ENCODE measurements at places on chromosomes 5 and 9.

DNA sequence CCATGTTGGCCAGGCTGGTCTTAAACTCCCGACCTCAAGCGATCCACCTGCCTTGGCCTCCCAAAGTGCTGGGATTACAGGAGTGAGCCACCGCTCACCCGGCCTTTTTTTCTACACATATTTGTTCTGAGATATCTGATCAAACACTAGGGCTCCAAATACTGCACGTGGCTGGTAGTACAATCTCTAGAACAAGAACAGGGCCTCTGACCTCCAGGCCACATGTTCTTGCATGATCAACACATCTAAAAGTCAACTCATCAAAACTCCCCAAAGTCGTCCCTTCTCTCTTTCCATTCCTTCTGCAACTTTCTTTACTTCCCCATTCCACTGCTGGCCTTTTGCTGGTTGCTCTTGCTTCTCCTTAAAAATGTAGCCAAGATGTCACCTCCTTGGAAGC lies 113.3 kb upstream of the LHFPL2 start:
- DNase-seq = no peak

DNA sequence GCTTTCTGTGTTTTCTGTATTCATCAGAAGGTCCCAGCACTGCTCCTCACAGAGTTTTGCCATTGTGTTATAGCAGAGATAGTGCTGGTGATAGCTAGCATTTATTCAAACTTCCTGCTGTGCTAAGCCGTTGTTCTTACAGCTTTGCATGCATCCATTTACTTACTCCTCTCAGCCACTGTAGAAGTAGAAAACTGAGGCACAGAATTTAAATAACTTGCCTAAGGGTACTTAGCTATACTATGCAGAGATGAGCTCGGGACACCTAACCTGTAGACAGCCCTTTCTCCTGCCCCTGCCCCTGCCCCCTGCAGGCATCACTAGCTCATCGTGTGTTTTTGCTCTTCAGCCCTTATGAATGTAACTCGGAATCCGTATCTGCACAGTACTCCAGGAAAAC lies 227.6 kb downstream of the SAXO1 start:
- no peak for DNase-seq

DNA sequence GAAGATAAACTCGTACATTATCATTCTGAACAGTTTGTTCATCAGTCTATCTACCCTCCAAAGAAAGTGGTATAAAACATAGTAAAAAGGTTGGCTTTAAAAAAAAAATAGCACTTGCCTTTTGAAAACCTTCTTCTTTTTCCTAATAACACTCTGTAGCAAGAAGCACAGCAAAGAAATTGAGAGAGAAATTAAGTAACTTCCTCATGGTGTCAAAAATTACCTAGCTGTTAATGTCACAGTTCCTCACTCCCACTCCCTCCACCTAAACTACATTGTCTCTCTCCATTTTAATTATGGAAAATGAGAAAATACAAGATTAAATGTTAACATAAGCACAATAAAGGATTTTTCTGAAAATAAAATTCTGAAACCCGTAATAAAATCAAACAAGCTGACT lies 72.2 kb downstream of the CERT1 start:
- DNase-seq = no peak

GRCh38 chr9:87310827-87311523 lies 186.7 kb upstream of the DAPK1 start:
- DNase-seq = no peak

- DNase-seq = no peak
Observed at GRCh38 chr5:137461391-137462264, 37.5 kb downstream of the SPOCK1 start.

DNA sequence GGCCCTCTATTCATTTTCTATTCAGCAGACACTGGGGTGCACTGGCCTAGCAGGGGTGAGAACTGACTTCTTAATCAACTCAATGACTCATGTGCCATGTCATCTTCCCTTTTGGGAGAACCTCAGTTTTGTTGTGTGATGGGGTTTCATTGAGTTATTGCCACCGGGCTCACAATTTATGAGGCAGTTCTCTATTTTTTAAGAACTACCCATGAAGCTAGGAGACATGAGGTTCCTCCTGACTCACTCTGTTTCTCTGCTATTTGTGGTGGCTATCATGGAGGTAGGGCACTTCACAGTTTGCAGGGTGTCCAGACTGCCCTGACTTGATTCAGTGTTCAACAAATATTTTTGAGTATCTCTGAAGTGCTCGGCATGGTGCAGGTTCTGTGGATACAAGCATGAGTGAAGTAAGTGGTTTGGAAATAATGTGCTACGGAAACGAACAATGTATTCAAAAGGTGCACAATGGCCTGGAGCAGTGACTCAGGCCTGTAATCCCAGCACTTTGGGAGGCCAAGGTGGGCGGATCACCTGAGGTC lies 39.3 kb downstream of the SPARC start:
- DNase-seq = no peak

- DNase-seq = no peak
Observed at GRCh38 chr9:113363336-113363735, 13.4 kb downstream of the HDHD3 start.

GRCh38 chr5:1769752-1770442 lies 29.7 kb downstream of the MRPL36 start:
- no peak for DNase-seq

DNA sequence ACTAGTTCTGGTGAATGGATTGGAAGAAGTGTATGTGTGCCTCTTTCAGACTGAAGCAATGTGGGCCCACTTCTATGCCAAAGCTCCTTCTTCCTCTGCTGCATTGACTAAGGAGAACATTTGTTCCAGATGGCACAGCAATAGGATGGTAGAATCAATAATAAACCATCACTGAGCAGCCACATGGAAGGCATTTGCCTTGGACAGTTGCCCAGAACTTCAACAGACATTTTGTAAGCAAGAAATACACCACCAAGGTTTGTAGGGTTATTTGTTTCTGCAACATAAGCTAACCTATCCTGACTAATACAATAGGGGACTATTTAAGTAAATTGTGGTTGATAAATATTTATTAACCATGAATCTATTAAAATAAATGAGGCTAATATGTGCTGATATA lies 37.7 kb upstream of the CSNK1G3 start:
- DNase-seq = no peak

GRCh38 chr9:93007529-93008058 lies 50.9 kb upstream of the SUSD3 start:
- no peak for DNase-seq

- DNase-seq = no peak
Observed at GRCh38 chr5:83924891-83925290, 204.2 kb upstream of the HAPLN1 start.

- DNase-seq = no peak
Observed at GRCh38 chr9:93107825-93108161, 11.8 kb downstream of the CARD19 start.

DNA sequence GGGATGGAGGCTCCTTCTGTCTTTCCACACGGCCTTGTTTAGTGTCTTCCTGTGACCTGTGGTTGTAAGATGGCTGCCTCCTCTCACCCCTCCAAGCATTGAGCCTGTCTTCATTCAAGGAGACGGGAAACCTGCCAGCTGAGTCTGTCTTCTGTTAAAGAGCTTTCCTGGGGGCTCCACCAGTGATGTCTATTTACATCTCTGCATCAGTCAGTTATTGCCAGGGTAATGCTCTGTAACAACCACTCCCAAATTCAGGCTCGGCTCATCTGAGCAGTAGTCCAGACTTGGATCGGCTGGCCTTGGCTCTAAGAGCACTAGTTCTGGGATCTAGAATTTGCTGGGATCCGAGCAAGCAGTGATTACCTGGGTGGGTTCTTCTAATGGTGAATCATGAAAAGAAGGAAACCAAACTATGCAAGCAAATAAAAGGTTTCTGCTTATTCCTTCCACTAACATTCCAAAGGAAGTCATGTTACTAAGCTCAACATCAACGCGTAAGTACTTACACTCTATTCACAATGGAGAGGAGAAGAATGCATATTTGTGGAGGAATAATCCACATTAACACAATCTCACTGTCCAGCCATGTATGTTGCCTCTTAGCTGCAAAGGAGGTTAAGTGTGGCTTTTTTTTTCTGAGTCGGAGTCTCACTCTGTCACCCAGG lies 61.7 kb downstream of the GALNT12 start:
- DNase-seq = no peak

GRCh38 chr5:1461396-1461795 lies 16.2 kb upstream of the SLC6A3 start:
- no peak for DNase-seq

DNA sequence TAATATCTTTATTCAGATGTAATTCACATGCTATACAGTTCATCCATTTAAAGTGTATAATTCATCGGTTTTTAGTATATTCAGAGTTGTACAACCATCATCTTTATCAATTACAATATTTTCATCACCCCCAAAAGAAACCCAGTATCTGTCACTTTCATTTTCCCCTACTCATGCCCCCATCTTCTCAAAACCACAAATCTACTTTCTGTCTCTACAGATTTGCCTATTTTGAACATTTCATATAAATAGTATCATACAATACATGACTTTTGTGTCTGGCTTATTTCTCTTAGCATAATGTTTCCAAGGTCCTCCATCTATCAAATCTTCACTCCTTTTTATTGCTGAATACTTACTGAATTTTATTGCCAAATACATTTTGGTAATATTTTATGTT lies 305.1 kb upstream of the SGCD start:
- DNase-seq = no peak

GRCh38 chr9:14006386-14007187 lies 307.4 kb downstream of the NFIB start:
- DNase-seq = no peak

Measured in left ventricle myocardium superior (tissue), 1 donor.